ENCODE measurements at places on chromosomes 2 and 18. TPM values are rescaled to one million over a fixed set of nuclear protein-coding genes. Genes with fewer than 3 reads are reported as not detected.

The ITGA4 gene
- total RNA-seq: 1.5 TPM

The HOXD13 gene
- total RNA-seq: not detected

The TMEM169 gene
- 3.8 TPM for total RNA-seq

DNA sequence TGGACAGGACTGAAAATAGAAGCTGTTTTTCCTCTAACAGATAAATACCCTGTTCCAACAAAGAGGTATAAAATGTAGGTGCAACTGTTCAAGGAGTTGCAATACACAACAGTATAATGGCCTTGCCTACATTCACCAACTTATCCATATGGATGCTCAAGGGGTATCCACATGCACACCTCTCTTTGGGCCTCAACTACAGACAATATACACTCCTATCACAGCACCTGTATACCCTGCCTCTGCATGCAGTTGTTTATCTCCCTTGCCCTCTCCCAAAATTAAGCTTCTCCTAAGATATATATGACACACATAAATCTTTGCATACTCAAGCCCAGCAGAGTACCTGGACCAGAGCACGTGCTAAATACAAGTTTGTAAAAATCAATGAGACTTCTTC is 37.3 kb downstream of the DARS1 start:
- no peak for DNase-seq
- H3K4me3 ChIP-seq: no peak overlapping the region
- no peaks in the 10 kb centered on the region for H3K27me3 ChIP-seq

- H3K4me1 ChIP-seq: peaks cover 4% of the 10 kb centered on the region
- H3K4me3 ChIP-seq: no peak overlapping the region
- H3K27me3 ChIP-seq: peaks cover 66% of the 10 kb centered on the region
- no peak for DNase-seq
- H3K36me3 ChIP-seq: no peaks in the 10 kb centered on the region
Observed at GRCh38 chr2:75194184-75194868, 5.0 kb downstream of the TACR1 start.

GRCh38 chr2:143397884-143398614 is 268.8 kb downstream of the ARHGAP15 start:
- no peak overlapping the region for H3K27ac ChIP-seq
- no peaks in the 10 kb centered on the region for H3K4me1 ChIP-seq
- no peak for DNase-seq
- no peaks in the 10 kb centered on the region for H3K36me3 ChIP-seq
- peaks cover 3% of the 10 kb centered on the region for H3K27me3 ChIP-seq
- no peak overlapping the region for H3K4me3 ChIP-seq

DNA sequence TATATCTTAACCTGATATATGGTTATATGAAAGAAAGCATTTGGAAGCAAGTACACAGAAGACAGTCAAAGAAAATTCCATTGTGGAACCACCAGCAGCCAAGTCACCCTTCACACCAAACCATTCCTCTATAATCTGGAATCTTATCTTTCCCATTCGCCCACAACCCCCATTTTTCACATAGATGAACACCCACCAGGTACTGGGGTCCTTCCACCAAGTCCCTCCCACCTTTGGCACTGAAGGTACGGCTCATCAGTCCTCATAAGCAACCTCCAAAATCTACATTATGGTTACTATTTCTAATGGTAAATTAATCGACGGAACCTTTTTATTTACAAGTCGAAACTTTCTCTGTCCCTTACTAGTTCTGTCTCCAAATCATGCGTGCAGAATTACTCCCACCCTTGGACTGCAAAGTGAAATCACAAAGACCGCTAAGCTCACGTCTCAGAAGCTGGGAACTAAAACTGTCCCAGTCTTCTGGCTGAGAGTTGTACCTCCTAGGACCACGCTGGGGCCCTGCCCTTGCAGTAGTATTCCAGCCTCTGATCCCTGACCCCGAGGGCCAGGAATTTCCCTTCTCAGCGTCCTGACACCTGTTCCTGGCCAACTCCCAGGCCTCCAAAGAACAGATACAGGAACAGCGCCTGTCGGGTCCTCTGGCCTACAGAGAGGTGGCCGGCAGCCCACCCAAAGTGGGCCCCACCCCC is 702 bp downstream of the OLA1 start:
- peaks cover 17% of the 10 kb centered on the region for H3K4me1 ChIP-seq
- H3K4me3 ChIP-seq: peak overlapping the region; percentile 86
- peaks cover 14% of the 10 kb centered on the region for H3K36me3 ChIP-seq
- no peak for DNase-seq
- peak overlapping the region; percentile 95 for H3K27ac ChIP-seq

DNA sequence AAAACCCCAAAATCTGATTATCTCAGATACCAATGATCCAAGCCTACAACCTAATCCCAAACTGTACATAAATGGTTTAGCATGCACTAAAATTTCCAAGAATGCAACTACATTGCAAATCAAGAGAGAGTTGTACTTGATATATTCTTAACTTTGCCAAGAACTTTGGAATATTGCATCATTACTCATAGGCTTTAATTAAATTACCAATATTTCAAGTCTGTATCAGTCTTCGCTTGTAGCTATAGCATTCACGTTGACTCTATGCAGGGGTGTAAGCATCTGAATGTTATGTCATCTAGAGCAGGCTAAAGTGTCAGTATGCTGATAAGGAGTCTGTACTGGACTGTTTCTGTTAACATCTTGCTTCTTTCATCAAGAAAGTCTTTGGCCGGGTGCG is 56.3 kb downstream of the FOXI3 start:
- H3K27me3 ChIP-seq: no peaks in the 10 kb centered on the region
- no peak for DNase-seq
- H3K27ac ChIP-seq: no peak overlapping the region
- H3K36me3 ChIP-seq: no peaks in the 10 kb centered on the region
- no peak overlapping the region for H3K4me3 ChIP-seq

GRCh38 chr2:45759310-45759851 is 107.9 kb downstream of the PRKCE start:
- no peaks in the 10 kb centered on the region for H3K36me3 ChIP-seq
- no peak overlapping the region for H3K27ac ChIP-seq
- peaks cover 25% of the 10 kb centered on the region for H3K27me3 ChIP-seq
- DNase-seq: no peak
- H3K4me3 ChIP-seq: no peak overlapping the region

- peaks cover 37% of the 10 kb centered on the region for H3K36me3 ChIP-seq
- H3K4me3 ChIP-seq: no peak overlapping the region
- no peak overlapping the region for H3K27ac ChIP-seq
- no peak for DNase-seq
- no peaks in the 10 kb centered on the region for H3K4me1 ChIP-seq
Observed at GRCh38 chr2:15302154-15302553, 259.0 kb downstream of the NBAS start.
